ENCODE measurements at places on chromosomes 11 and 22.

GRCh38 chr11:128512474-128512996 is 74.8 kb downstream of the ETS1 start:
- DNase-seq = no peak

DNA sequence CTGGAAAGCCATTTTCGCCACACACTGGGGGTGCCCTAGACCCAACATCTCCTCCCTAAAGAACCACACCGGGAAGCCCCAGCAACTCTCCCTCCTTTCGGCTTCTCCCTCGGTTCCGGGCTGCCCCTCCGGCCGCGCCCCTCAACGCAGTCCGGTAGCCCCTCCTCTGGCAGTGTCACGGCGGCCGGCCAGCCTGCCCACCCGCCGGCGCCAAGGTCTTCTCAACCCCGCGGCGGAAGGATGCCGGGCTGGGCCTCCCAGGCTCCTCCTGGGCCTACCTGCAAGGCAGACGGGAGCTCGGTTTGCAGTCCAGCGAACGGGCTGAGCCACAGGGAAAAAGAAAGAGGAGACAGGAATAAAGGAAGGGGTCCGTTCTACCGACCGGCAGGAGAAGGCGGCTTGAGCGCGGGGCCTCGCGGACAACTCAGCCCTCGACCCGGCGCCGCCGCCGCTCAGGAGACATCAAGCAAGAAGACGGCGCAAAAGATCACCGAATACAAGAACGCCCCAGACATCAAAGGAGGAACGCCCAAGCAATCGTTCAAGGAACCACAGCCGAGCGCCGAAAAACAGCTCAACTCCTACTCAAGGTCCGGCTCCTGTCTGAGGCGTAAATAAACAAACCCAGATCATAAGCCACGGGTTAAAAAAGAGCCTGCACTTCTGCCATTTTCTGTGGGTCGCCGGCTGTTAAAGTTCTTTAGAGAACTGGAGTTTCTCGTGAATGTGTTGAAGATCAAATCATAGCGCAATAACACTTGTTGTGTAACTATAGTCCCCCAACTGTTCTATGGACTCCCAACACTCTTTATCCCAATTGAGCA is at the start of gene AMBRA1:
TSS of gene AMBRA1 (minus strand) at position 474 of the 824 bp plus-strand sequence. CDS start 45,643 bp downstream, outside the sequence.
- DNase-seq = peak; percentile 82

- DNase-seq = no peak
These were observed 41.9 kb upstream of the PCF11 start for GRCh38 chr11:83115026-83115425.

DNA sequence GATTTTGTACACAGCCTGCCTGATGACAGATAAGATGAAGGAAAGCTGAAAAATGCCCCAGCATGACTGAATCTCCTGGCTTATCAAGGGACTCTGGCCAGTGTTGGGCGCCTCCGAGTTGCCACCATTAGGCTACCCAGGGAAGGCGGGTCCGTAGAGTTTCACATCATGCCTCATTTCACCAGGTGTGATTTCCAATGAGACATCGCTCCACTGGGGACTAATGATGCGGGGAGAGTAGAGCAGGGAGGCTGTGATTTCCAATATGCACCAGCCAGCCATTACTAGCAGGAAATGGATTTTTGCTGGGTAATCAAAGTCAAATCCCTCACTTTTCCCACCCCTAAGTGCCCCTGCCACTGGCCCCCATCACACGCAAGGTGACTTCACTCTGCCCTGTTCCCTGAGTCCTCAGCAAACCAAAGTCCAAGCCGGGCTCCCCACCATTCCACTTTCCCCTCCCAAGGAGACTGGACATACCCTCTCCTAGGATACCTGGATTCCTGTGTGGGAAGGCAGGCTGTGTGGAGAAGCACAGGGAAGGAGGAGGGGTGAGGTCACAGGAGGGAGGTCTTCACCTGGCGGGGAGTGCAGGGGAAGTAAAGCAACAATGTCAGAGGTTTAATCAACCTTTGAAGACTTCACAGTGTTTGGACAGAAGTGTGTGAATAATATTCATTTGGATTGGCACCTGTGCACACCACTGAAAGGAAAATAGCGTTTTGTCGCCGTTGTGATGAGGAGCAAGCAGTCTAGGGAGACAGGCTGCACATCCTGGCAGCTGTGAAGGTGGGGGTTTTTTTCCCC is 613.3 kb upstream of the CADM1 start:
- DNase-seq = no peak

- no peak for DNase-seq
These were observed 26.6 kb downstream of the PRDM11 start for GRCh38 chr11:45173064-45173463.

GRCh38 chr22:29705651-29706050 is 14.2 kb upstream of the CABP7 start:
- no peak for DNase-seq

GRCh38 chr22:27213766-27214581 is 556.6 kb downstream of the MIAT start:
- DNase-seq = no peak

GRCh38 chr11:293271-293851 is 4.4 kb downstream of the PGGHG start:
- no peak for DNase-seq

GRCh38 chr11:128988242-128988970 is 45.7 kb upstream of the TP53AIP1 start:
- DNase-seq = no peak

- no peak for DNase-seq
These were observed 83.1 kb downstream of the PHF21B start for GRCh38 chr22:44926491-44927415.

GRCh38 chr22:22070371-22070824 is 87.8 kb upstream of the TOP3B start:
- no peak for DNase-seq
